ENCODE measurements at places on chromosomes 6 and 20. TPM values are rescaled to one million over a fixed set of nuclear protein-coding genes. Genes with fewer than 3 reads are reported as not detected.

CDH4 gene
- 6.0 TPM for total RNA-seq

TNFRSF6B gene
- 0.85 TPM for total RNA-seq

SLC35F1 gene
- total RNA-seq, result 0.01 TPM

TRIM40 gene
- total RNA-seq, result not detected

CFAP206 gene
- 0.69 TPM for total RNA-seq

TREML1 gene
- not detected for total RNA-seq

FITM2 gene
- 7.2 TPM for total RNA-seq

All from A549 treated with CpdA at 1 μM for 4 hours (cell line).